Iris pigment epithelial cell (primary cell): ENCODE measurements at places on chromosomes 2 and 18.

DNA sequence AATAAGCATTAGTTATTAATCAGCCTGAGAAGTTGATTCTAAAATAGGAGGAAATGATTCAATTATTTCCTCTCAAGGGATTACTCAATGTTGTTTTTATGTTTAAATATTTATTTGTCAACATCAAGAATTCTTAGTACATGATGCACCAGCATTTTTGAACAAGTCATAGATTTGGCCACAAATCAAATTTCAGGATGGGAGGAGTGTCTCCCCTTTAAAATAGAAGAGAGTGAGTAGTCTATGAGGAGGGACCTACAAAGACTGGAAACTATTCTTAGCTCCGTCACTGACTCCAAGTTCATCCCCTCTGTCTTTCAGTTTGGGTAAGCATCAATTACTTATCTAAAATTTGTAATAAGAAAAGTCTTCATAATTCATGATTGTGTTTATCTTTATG, 18.6 kb upstream of the IL18R1 start:
- DNase-seq, result peak; percentile 23

GRCh38 chr2:219570924-219571310, 422 bp downstream of the OBSL1 start:
- DNase-seq, result peak; percentile 46

DNA sequence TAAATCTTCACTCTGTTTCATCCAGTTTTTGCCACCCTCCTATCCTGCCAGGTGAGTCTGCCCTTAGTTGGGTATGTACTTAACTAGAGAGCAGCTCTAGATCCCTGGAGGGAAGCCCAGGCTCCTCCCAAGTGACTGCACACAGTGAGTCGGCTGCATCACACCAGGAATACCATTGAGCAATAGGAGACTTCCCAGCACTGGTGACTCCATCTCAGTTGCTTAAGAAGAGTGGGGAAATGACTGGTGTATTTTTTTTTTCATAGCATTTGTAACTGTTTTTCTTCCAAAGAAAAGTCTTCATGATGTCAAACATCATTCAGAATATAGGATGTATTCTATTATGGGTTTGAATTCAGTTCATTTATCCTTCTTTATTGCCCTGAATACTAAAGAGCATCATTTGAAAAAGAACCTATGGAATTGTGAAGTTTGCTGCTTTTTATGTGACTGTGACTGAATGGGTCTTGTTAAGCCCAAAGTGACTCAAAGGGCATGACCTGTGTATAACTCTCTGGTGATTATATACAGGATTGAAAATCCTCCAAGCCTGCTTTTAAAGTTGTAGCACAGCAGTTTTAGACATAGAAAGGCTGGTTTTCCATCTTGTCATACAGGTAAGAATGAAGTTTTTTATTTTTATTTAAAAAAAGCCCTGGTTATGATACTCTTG, 84.3 kb downstream of the MAP3K20 start:
- peak; percentile 99 for DNase-seq

DNA sequence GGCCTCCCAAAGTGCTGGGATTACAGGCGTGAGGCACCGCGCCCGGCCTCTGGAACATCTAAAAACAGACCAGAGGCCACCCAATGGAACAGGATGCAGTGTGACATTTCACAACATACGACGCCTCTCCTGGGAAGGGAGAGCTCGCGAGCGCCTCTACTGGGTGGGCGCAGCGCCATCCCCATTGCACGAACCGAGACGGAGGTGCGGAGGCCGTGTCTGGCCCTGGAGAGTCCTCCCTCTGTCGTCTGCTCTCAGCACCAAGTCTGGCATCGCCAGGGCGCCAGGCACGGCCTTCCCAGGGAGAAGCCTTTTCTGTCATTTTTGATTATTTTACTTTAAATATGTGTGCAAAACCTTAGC, 9.4 kb upstream of the GBX2 start:
- DNase-seq, result peak; percentile 41
